ENCODE measurements at places on chromosomes 5 and 9.

DNA sequence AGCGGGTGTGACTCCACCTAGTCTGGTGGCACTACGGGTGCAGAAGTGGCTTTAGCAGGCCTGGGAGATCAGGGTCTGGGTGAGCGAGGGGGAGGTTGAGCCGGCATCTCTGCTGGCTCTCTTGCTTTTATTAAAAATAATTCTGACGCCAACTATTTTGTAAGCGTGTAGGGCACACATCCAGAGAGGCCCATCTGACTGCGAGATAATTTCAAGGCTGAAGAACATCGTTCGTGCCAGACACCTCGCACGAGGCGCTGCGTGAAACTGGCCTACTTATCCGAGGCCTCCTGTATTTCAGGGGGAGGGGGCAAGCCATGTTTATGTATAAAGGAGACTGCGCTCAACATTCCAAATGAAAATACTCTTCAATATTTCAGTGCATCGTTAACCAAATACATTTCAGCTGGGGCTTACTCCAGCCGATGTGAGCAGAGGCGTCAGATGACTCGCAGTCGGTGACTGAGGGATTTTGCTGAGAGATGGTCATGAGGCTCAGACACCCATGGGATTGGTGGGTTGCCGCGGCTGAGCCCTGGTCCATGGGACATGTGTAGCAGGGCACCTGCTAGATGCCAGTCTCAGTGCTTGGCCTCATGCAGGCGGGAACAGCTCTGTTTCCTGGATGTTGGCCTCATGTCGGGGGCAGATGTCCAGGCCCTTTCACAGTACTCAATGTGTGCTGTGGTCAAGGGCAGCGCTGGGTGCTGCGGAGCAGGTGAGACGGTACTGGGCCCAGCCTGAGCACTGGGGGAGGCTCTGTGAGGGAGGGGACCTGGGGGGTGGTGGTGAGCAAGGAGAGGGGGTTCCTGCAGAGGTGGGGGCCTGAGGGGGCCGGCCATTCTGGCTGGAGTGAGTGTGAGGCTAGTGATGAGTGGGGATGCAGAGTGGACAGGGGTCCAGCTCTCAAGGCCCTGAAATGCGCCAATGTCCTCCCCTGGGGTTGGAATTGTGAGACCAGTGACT, 201.5 kb downstream of the DAB2IP start:
- DNase-seq, result peak; percentile 42

GRCh38 chr5:91098541-91098940, 284.6 kb downstream of the ARRDC3 start:
- DNase-seq, result peak; percentile 66

DNA sequence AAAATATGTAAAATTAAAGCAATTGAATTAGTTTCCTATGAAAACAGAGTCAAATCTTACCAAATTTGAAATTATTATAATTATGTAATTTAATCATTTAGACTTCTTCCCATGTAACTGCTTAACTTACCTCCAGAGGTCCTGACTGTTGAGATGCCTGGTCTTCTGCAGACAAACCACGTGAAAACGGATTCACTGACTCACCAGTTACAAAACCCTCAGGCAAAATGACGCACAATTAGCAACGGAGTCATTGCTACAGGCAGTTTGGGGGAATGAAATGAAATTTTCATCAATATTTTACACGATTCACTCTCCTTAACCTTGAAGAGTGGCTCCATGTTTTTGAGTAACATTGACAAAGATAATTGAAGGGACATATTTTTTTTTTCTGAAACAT, 460.8 kb downstream of the MTRR start:
- DNase-seq, result no peak

DNA sequence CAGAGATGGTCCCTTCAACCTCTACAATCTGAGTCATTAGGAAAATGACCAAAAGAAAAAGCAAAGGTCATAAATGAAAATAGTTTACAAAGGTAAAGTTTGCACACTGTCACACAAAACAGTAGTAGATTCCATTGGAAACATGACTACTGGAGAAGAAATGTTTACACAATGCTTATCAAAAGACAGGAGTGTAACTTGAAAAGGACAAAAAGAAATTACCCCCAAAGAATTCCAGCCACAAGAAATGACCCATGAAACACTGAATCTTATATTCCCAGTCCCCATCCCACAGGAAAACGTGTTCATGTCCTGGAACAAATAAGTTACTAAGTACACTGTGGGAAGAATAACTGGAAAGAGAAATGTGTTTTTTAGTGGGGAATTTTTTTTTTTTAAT, 385.1 kb downstream of the SEMA5A start:
- DNase-seq, result no peak

- DNase-seq, result no peak
These were observed 194.4 kb downstream of the EBF1 start for GRCh38 chr5:158905281-158905680.

- DNase-seq, result no peak
These were observed 15.5 kb downstream of the ADAMTS16 start for GRCh38 chr5:5155617-5156016.

DNA sequence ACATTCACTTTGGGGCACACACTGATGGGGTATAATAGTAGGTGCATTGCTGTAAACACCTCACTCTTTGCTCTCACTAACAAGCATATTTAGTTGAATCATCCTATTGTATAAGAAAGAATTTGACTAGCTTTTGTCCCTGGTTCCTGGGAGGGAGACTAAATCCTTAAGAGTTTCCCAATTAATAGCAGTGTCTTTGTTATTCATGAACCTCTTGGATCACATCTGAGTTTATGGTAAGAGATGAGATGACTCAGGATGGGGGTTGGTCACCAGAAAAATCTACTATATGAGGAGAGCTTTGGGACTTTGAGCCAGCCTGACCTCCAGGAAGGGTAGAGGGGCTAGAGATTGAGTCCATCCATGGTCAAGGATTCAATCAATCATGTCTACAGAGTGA, 56.8 kb downstream of the PUM3 start:
- no peak for DNase-seq

DNA sequence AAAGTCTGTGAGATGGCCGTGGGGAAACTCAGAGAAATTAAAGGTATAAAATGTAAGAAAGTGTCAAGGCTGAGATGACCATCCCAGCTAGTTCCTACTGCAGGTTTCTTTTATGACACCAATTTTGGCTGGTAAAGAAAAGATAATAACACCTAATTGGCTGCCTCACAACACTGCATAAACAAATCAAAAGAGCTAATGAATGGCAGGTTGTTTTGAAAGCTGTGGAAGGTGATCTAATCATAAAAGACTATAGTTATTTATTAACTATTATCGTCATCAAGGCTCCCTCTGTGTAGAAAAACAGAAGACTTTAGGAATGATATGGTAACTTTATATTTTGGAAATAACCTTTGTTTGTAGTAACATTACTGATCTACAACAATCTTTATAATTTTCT, 3.5 kb upstream of the SPINK5 start:
- DNase-seq, result no peak

DNA sequence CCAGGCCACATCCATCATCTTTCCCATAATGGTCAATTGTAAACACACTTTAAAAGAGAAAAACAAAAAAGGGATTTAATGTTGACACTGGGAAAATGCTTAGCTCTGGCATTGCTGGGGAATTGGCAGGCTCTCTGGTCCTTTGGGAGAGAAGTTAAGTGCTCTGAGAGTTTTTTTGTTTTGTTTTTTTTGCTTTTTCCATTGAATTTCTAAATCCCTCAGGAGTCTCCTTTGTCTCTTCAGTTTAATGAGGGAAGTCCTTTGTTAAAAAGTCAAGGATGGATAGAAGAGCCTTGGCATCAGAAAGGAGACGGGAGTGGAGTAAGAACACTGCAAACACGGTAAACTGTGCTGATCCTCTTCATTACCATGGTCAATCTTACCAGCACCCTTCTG, 7.1 kb upstream of the HAND1 start:
- DNase-seq, result no peak

DNA sequence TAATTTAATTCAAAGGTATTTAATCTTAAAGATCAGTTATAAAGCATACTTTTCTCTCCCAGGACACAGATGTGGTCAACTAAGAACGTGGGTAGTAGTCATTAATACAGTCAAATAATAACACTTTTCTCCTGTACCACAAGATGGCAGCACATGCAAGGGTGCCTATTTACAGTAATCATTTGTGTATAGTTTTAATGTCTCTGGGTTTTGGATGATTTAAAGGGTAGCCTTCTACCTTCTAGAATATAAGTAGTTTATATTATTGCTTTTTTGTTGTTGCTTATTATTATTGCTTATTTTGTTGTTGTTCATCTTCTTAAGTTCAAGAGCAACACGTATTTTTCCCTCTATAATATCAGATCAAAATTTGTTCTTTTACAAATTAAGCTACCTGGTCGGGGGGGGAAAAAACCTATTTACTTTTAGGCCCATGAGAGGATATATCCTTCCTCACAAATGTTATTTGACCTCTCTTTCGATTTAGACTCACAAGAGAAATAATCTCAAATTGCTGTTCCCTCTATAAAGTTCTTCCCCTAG, 59.6 kb upstream of the SLC27A6 start:
- peak; percentile 51 for DNase-seq

DNA sequence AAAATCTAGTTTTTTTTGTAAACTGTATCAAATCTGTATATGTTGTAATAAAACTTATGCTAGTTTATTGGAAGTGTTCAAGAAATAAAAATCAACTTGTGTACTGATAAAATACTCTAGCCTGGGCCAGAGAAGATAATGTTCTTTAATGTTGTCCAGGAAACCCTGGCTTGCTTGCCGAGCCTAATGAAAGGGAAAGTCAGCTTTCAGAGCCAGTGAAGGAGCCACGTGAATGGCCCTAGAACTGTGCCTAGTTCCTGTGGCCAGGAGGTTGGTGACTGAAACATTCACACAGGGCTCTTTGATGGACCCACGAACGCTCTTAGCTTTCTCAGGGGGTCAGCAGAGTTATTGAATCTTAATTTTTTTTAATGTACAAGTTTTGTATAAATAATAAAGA, 24.3 kb downstream of the HMGCR start:
- no peak for DNase-seq

DNA sequence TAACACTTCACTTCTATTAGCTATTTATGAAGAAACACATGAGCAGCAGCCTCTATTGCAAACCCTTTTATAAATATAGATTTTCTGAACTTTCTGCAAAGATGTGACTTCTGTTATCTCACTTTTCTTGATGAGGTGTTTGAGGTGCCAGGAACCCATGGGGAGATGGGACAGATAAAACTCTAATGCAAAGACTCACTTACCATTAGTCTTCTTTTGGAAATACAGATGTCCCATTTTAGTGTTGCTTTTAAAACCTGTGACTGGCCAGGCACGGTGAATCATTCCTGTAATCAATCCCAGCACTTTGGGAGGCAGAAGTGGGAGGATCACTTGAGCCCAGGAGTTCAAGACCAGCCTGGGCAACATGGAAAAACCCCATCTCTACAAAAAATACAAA, 171.3 kb upstream of the GAS1 start:
- no peak for DNase-seq

GRCh38 chr5:135811007-135811406, 23.5 kb upstream of the SLC25A48 start:
- no peak for DNase-seq

DNA sequence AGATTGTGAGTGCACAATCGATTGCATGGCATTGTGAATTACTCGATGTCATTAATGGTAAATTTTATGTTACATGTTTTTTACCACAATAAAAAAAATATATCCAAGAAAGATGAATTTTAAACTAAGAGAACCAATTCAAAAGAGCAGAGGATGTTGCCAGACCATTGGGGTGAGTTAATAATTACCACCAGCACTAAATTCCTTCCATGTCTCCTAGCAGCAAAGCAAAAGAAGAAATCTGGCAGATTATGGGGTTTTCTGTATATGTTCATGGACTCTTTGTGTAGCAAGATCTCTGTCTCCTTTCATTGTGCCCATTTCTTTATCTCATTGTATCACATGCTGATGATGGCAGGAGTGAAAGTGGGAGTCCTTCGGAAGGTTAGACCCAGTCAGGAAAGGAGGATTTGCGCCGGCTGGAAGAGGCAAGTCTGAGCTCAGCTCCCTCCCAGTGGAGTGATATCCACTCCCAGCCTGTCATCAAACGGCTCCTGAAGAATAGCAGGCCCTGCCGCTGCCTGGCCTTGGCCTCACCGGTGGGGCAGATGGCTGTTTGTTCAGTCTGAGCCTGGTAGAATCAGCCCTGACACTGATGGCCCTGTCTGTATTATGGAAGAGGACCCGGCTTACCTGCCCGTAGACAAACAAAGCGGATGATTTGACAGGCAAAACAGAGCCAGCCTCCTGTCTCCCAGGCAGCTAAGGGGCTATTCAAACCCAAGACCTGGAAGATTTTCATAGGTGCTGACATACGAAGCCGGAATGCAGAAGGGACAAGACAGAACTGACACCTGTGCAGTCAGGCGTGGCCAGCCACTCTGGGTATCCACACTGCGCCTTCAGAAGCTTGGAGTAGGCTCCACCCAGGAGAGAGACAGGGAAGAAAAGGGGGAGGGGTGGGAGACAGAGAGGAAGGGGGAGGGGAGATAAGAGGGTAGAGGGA, 21.9 kb upstream of the FOXE1 start:
- DNase-seq, result no peak

DNA sequence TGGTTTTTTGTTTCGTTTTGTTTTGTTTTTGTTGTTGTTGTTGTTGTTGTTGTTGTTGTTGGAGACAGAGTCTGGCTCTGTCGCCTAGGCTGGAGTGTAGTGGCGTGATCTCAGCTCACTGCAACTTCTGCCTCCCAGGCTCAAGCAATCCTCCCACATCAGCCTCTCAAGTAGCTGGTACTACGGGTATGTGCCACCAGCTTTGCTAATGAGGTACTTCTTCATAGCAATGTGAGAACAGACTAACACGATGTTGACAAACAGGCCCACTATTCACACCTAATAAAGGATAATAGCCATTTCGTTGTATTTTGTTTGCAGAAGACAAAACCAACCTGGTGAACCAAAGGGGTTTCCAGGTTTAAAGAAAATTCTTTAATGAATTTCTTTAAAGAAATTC, 130.9 kb downstream of the DIRAS2 start:
- DNase-seq, result no peak

DNA sequence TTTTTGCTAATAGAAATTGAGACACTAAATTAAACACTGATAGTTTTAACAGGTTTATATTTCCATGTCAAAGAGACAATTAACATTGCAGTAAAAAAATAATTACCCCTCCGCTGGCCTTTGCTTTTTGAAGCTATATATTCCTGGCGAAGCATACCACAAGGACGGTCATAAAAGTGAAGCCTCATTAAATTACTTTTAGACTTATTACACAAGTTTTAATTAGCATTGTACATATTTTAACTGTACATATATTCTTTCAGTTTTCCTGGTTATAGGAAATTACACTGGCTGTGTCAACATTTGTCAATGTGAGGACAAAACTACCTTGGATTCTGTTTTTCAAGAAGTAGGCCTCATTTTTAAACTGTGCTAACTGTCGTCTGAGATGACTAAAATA, 1.2 kb downstream of the CDKN2A start:
- no peak for DNase-seq

- no peak for DNase-seq
These were observed 105.4 kb downstream of the SEMA5A start for GRCh38 chr5:9440517-9440916.

GRCh38 chr5:66701244-66701643, 105.1 kb downstream of the MAST4 start:
- DNase-seq, result no peak

GRCh38 chr5:178338750-178339144, 106.1 kb upstream of the PHYKPL start:
- no peak for DNase-seq
